Activated CD4-positive, alpha-beta T cell treated with anti-CD3 and anti-CD28 coated beads, Interleukin-2, amount 10 ng/mL, durations not matched to agents 24 days and 14 days (primary cell): ENCODE measurements at places on chromosomes 11 and 22. TPM values are rescaled to one million over a fixed set of nuclear protein-coding genes. Genes with fewer than 3 reads are reported as not detected.

The PANX3 gene
- not detected in 2 replicates for total RNA-seq

The GRAMD1B gene
- total RNA-seq, result 117 TPM in 2 replicates

The TYR gene
- not detected in 2 replicates for total RNA-seq

The C11orf52 gene
- not detected in 2 replicates for total RNA-seq

The PNPLA5 gene
- total RNA-seq, result not detected in 2 replicates

DNA sequence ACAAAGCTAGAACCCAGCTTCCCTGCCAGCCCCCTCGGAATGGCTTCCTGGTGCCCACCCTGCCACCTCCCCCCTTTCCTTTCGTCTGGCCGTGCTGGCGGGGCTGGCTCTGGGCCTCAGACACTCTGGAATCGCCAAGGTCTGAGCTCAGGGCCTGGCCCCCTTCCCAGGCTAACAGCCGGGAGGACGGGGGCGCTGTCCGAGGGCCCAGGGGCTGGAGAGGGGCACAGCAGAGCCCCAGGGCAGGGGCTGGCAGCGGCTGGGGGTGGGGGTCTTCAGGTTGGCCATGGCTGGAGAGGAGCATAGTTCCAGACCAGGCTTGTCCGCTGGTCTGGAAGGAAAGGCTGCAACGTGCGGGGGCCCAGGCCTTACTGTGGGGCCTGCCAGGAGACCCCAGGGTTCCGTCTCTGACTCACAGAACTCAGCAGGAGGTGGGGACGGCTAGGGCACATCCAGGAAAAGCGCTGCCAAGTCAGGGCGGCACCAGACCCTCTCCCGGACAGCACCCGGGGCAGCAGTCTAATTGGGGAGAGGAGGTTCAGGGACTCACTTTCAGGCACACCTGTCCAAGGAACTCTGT, 861 bp upstream of the LTBP3 start:
- peak overlapping the region; percentile 71 for H3K27ac ChIP-seq
- peaks cover 2% of the 10 kb centered on the region for H3K36me3 ChIP-seq
- H3K4me1 ChIP-seq, result peaks cover 50% of the 10 kb centered on the region
- peak overlapping the region; percentile 75 for H3K4me3 ChIP-seq

GRCh38 chr11:36155124-36155561, 134.1 kb downstream of the COMMD9 start:
- H3K36me3 ChIP-seq, result no peaks in the 10 kb centered on the region
- no peak overlapping the region for H3K27ac ChIP-seq
- no peak for DNase-seq
- no peaks in the 10 kb centered on the region for H3K4me1 ChIP-seq

DNA sequence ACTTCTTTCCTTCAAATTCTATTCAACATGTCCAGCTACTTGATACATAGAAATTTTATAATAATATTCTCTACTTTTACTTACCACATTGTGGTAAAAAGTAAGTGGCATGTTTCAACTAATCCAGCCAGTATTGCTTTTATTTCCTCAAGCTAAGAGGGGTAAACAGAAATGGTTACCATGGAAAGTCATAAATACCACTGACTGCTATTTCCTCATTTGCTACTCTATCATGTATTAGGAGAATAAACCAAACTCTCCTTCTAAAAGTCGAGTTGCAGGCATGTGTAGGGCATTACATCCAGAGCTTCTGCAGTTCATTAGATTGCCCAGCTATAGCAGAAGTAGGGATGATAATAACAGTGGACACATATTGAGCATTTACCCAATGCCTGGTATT, 208.4 kb downstream of the MAML2 start:
- no peak for DNase-seq
- peaks cover 35% of the 10 kb centered on the region for H3K4me1 ChIP-seq
- no peaks in the 10 kb centered on the region for H3K27me3 ChIP-seq
- no peak overlapping the region for H3K4me3 ChIP-seq
